ENCODE measurements at places on chromosomes 7 and 10.
A peak's percentile ranks its signal among the peaks of the same experiment; 100 is the strongest.

GRCh38 chr10:58115218-58116050 is 152.3 kb downstream of the IPMK start:
- no peak for DNase-seq

GRCh38 chr7:95246831-95247370 is 77.4 kb downstream of the PON1 start:
- DNase-seq, result peak; percentile 79

GRCh38 chr7:132940084-132940483 is 141.8 kb downstream of the CHCHD3 start:
- no peak for DNase-seq

DNA sequence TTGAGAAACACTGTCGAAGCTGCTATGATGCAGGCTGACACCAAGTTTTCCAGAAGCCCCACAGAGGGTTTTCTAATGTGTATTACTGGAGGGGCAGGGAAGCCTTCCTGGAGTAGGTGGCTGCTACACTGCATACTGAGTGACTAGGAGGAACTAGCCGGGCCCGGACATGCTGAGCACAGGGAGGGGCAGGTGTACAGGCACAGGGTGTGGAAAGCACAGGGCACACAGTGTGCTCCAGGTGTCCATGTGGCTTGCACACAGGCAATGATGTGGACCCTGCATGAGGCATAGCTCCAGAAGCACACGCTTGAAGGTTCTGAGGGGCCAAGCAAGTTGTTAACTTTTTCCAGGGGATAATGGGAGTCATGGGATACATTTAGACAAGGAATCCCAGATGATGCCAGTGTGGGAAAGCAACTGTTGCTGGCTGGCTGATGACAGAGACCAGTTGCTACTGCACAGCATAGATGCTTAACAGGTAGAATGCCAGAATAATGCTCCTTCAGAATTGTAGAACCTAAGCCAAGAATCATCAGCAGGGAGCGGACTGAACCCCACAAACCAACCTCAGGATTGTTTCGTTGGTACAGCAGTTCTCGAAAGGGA is 14.6 kb downstream of the DHX32 start:
- DNase-seq, result no peak

- DNase-seq, result peak; percentile 29
Observed at GRCh38 chr7:134599371-134599770, 47.3 kb upstream of the BPGM start.

DNA sequence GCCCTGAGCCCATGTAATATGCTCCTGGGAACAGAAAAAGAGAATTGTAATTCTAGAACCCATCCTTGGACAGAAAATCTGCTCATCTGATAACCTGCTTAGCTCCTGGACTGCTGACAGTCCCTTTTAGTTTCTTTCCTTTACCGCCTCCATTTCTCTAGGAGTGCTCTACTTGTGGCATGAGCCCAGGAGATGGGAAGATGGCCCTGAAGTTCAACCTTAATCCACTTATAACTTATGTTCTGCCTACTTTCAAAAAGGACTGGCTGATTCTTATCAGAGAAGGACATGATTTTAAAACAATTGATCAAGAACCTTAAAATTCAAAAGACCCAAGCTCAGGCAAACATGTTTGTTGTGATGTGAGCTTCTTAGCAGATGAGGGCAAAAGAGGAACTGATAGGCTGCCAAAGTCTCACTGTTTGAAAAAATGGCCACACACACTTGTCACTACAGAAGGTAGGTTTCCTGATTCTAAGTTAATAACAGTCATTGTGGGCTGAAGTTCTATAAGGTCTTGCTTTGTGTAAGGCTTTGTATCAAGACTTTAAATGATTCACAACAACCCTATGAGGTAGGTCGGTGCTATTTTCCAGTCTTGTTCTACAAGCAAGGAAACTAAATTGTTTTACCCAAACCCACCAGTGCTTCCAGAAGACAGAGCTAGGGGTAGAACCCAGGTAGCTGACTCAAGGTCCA is 94.3 kb upstream of the AFAP1L2 start:
- no peak for DNase-seq

DNA sequence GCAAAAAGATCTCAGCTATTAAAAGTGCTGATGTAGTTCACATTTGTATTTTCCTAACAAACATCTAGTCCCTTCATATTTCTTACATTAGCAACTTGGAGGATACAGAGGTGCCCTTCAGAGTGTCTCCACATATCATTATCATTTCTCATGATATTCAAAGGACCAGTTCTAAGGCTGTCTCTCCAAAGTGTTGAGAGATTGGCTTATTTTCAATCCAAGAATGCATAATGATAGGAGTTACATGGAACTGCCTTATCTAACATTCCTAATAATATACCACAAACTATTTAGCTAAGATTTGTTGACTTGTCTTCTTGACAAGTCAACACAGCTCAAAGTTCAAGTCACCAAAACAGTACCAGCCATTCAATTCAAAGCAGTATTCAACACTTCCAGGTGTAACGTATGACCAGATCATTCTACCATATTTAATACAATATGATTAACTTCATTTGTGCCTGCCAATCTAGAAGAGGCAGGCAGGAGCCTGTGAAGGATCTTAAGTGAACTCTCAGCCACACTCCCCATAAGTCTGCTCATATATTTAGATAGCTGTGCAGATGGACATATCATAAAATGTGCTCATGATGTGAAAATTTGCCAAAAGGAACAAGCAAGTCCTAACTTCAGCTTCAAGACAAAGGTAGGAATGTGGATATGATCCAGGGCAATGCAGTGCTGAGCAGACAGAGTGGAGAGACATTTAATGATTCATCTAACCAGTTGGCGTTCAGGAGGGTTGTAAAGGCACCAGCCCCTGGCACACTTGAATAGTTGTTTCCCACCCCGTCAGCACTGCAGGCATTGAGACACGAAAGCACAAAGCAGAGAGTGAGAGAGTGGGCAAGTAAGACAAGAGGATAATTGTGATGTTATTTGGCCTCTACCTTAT is 108.3 kb downstream of the MTERF1 start:
- peak; percentile 39 for DNase-seq

DNA sequence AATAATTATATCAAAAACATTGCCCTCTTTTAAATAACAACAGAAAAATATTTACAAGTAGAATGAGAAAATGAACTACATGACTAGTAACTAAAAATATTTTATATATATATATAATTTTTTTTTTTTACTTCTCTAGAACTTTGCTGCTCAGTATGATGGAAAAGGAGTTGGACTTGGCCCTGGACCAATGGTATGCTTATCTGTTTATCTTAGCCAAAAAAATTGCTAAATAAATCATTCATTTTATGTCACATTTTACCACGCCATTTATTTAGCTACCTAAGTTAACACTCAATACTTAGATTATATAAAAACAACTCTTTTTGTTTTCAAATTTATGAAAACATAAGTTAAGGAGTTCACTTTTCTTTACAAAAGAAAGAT is 6.7 kb downstream of the COL1A2 start:
- peak; percentile 53 for DNase-seq

- peak; percentile 38 for DNase-seq
Observed at GRCh38 chr10:103592186-103593021, 98.9 kb downstream of the NEURL1 start.

DNA sequence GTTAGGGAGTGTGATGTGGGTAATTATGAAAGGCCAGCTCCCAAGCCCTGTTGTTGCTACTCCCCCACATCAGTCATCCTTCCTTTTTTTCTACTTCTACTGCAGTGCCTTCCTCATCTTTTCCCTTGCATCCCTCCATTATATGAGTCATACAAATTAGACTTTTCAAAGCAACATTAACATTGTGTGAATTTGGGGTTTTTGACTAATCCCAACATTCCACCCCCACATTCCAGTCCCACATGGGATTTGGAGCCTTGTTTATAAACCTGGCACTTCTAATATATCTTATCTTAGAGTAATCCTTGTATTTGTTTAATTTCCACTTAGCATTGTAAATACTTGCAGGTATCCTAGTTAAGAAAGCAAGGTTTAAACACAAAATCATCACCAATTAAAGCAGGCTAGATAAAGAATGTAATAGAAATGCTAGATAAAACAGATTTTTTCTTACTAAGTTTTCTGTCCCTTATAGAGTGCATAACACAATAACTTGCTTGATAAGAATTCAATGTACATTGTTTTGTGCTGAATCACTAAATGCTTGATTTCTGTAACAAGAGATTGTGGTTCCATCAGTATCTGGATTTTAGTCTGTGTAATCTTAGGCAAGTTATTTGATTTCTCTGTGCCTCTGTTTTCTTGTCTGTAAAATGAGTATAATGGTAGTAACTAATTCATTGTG is 165.8 kb downstream of the CFTR start:
- peak; percentile 34 for DNase-seq

GRCh38 chr7:2971914-2972834 is 71.5 kb downstream of the CARD11 start:
- DNase-seq, result no peak

DNA sequence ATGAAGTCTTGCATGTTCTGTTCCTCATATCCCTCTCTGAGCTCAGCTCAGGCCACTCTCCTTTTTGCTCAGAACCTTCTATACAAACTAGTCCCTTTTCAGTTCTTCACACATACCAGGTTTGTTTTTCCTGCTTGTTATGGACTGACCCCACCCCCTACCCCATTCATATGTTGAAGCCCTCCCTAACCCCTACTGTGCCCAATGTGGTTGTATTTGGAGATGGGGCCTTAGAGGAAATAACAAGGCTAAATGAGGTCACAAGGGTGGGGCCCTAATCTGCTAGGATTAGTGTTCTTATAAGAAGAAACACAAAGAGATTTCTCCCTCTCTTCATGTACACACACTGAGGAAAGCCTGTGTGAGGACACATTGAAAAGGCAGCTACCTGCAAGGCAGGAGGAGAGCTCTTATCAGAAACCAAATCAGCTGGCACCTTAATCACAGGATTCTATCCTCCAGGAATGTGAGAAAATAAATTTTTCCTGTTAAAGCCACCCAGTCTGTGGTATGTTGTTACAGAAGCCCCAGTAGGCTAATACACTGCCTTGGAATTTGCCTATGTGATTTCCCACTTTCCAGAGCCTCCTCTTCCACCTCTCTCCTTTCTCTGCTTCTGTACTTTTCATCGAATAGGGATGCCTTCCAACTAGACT is 67.3 kb upstream of the DNAJB12 start:
- no peak for DNase-seq

DNA sequence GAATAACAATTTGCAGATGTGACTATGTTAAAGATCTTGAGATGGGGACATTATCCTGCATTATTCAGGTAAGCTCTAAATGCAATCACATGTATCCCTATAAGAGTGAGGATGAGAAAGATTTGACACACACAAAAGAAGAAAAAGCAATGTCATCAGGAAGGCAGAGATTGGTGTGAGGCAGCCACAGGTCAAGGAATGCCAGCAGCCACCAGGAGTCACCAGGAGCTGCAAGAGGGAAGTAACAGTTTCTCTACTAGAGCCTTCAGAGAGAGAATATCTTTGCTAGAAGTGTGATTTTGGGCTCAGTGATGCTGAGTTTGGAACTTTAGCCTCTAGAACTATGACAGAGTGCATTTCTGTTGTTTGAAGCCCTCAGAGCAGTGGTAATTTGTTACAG is 700.3 kb upstream of the SEMA3D start:
- no peak for DNase-seq

DNA sequence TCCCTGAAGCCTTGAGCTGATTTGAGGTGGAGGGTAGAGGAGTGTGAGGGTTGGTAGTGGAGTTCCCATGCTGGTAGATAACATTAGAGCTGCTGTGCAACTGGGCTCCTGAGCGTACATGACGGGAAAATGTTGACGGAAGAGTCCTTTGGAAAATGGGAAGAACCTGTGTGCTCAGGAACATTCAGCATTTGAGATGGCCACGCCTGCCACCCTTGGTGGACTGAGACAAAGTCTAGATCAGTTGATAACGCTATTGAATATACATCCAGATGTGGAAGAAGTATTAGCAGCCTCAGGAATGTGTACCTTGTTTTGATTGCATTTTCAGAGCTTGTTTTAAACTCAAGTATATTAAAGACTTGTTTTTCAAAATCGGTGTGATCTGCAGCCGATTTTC is 16.1 kb downstream of the PCBD1 start:
- no peak for DNase-seq

DNA sequence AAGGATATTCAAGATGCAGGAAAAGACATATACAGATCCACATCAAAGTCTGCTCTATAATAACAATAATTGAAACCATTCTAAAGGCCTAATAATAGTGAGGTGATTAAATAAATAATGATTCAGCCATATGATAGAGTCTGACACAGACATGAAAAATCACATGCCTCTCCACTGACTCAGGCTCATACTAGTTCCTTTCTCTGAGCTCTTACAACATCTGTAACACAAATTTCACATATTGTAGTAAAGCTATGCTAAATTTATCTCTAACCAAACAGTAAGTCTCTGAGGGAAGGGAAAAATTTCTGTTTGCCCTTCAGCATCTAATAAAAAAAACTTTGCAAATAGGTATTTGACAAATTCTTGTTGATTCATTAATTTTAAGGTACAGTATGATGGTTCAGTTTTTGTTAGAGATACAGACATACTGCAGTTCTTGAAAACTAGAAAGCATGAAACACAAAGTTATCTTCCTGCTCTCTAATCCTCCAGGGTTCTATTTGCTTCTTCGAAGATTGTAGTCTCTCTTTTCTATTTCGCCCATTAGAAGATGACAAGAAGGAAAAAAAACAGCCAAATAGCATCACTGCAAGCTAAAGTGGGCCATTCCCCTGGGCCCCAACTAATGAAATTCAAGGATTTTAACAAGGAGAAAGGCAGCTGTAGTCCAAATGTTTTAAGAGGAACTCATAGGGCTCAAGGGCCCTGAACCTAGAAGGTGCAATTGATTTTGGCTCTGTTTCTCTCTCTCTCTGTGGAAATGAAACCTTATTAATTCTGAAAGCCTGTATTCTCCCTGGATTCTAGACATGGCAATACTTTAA is 53.9 kb downstream of the CUBN start:
- DNase-seq, result peak; percentile 96

DNA sequence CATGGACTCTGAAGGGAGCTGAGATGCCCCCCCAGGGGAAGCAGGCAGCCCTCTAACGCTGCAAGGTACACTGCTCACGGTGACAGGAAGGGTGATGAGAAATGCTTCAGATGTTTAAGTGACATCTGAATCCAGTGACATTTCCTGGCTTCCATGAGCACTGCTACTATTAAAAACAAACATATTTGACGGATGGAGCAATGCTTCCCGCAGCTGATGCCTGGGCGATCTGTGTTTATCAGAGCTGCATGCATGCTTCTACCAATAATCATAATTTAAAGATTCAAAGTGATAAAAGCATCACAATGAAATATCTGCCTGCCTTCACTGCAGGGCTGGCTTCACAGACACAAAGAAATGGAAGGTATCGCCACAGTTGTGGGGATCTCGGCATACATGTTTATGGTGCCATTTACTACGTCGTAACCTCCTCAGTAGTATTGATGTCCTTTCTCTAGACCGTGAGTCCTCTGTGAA is 66.1 kb upstream of the AOAH start:
- no peak for DNase-seq

GRCh38 chr7:108203537-108203936 is 73.4 kb upstream of the LAMB4 start:
- no peak for DNase-seq
